GM19239 (cell line): ENCODE measurements at places on chromosomes 6 and 20.

- no peak for DNase-seq
Measured at GRCh38 chr20:29740601-29740950, 1516.9 kb upstream of the DEFB115 start.

- no peak for DNase-seq
Measured at GRCh38 chr20:53262365-53262764, 290.2 kb downstream of the TSHZ2 start.

DNA sequence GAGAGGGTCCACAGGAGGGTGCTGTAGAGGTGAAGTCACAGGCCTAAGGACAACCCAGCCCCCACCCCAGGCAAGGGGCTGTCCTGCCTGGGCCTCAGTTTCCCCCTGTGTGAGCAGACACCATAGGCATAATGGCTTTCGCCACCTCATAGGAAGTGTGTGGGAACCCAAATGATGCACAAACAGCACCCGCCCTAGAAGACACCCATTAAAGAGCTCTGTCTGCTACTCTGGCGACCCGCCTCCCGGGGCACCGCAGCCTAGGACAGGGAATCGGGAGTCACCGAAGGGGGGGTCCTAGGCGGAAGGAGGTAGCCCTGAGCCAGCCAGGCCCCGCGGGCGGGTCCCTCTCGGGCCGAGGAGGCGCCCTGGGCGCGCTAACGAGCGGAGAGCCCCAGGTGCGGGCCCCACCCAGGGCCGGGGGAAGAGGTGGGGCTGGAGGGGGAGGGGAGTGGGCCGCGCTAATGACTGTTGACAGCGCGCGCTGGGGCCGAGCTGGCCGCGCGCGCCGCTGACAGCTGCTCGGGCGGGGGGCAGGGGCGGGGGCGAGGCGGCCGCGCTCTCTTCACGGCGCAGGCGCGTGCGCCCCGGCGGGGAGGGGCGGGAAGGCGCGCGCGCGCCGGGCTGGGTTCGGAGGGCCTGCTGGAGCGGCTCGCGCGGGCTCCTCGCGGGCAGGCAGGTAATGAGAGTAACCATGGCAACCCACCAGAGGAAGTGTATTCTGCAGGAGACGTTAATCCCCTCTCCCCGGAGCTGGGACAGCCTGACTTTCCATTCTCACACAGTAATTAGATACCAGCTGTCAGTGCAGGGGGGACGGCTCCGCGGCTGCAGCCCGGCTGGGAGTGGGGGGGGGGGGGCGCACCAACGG is 48.9 kb downstream of the NOL4L start:
- peak; percentile 68 for DNase-seq

DNA sequence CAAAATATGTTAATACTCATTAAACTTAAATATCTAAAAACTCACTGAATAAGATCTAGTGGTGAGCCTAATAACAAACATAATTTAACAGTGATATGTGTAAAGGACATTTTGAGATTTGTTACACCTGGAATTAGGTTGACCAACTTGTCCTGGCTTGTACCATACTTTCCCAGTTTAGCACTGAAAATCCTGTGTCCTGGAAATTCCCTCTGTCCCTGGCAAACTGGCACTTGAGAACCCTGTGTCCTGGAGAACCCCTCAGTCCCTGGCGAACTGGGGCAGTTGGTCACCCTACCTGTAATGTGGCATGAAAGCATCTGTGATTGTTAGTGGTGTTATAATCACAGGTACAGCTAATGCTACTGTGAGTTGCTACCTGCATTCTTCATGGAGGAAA is 6.9 kb upstream of the PRND start:
- DNase-seq = no peak

- no peak for DNase-seq
Measured at GRCh38 chr6:15989397-15989796, 139.5 kb upstream of the MYLIP start.

DNA sequence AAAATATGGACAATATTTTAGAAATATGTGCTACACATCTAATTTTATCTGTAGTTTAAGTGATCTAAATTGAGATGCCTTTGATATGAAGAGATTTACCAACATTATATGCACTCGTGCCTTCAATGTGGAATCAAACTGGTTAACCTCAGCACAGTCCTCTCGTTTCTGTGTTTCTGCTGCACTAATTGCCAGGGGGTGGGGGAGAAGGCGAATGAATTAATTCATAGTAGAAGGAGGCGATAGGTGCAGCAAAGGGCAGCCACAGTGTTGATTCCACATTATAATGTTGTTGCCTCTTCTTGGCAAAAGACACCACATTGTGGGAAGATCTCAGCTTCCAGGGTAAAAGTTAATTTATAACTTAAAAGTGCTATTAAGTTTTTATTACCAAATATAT is 161.6 kb downstream of the QKI start:
- DNase-seq = no peak

- no peak for DNase-seq
Measured at GRCh38 chr6:129685662-129686031, 24.3 kb downstream of the ARHGAP18 start.

DNA sequence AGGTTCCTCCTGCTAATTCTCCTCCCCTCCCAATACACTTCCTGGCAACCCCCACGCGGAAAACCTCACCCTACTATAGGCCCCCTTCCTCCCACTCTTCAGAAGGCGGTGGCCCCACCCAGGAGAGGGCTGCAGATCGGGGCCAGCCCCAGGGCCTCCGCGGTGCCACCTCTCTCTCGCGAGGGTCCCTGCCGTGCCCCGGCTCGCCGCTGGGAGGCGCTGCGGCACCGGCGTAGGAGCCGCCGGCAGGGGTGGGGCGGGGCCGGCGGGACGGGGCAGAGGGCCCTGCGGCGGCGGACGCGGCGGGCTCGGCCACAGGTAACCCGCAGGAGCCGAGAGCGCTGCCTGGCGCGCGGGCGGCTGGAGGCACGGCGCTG is at the start of gene ANKRD6:
Gene ANKRD6, plus strand, starts transcription at position 278 of the 377 bp plus-strand sequence. CDS start 133,825 bp downstream, outside the sequence.
- DNase-seq = peak; percentile 77

DNA sequence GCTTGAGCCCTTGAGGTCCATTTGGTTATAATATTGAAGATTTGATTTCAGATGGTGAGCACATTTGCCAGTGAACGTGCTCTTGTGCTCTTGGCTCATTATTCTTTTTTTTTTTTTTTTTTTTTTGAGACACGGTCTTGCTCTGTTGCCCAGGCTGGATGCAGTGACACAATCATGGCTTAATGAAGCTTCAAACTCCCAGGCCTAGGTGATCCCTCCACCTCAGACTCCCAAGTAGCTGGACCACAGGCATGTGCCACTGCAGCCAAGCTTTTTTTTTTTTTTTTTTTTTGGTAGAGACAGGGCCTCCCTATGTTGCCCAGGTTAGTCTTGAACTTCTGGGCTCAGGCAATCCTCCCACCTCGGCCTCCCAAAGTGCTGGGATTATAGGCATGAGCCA is 176.2 kb downstream of the KLHL32 start:
- DNase-seq = no peak

DNA sequence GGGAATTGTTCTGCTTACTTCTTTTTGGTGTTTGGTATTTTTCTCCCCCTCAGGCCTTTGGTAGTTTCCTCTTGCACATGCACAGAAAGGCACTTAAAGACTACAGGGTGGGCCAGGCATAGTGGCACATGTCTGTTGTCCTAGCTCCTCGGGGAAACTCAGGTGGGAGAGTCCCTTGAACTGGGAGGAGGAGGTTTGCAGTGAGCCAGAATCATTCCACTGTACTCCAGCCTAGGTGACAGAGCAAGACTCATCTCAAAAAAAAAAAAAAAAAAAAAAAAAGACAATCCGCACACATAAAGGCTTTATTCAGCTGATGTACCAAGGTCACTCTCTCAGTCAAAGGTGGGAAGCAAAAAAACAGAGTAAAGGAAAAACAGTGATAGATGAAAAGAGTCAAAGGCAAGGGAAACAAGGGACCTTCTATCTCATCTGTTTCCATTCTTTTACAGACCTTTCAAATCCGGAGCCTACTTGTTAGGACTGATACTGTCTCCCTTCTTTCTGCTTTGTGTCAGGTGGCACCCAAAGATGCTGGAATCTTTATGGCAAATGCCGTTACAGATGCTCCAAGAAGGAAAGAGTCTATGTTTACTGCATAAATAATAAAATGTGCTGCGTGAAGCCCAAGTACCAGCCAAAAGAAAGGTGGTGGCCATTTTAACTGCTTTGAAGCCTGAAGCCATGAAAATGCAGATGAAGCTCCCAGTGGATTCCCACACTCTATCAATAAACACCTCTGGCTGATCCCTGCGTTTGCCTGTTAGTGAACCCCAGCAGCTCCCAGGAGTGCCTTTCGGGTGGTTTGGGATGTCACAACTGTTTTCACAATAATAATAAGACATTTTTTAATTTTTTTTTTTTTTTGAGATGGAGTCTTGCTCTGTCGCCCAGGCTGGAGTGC is 9.3 kb downstream of the DEFB123 start:
- DNase-seq = no peak

GRCh38 chr20:13174402-13174801 is 46.7 kb upstream of the ISM1 start:
- no peak for DNase-seq

GRCh38 chr6:34243131-34243771 is 5.6 kb downstream of the SMIM29 start:
- no peak for DNase-seq
